ENCODE measurements at places on chromosomes 16 and 17.

DNA sequence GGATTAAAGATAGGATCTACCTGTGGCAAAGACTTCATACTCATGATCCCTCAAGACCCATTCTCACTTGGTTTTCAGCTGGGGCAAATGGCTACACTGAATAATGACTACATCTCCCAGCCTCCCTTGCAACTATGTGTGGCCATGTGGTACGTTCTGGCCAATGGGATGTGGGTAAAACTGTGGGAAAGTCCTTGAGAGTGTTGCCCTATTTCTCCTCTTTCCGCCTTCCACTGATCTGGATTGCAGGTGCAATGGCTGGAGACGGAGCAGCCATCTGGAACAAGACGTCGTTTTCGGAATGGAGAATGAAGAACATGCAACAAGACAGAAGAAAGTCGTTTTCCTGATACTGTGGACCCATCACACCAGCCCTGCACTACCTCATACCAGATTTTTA lies 48.5 kb downstream of the HAPSTR1 start:
- no peak for DNase-seq

DNA sequence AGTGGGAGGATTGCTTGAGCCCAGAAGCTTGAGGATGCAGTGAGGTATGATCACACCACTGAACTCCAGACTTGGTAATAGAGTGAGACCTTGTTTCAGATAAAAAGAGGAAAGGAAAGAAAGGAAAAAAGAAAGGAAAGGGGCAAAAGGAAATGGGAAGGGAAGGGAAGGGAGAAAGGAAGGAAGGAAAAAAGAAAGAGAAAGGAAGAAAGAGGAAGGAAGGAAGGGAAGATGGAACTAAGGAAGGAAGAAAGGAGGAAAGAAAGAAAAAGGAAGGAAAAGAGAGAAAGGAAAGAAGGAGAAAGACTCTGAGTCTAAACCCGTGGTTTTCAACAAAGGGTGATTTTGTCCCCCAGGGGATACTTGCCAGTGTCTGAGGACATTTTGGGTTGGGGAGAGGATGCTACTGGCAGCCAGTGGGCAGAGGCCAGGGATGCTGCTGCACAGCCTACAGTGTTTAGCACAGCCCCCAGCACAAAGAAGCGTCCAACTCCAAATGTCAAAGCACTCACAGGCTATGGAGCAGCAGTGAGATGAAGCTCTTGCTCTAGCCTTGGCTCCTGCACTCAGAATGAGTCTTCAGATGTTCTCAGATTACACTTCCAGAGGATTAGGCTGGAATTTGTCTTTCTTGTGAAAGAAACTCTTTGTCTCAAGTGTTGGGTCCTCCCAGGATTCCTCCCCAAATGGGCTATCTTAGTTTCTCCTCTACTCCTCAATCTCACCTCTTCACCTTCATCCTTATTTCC lies 64.2 kb downstream of the BMERB1 start:
- no peak for DNase-seq

DNA sequence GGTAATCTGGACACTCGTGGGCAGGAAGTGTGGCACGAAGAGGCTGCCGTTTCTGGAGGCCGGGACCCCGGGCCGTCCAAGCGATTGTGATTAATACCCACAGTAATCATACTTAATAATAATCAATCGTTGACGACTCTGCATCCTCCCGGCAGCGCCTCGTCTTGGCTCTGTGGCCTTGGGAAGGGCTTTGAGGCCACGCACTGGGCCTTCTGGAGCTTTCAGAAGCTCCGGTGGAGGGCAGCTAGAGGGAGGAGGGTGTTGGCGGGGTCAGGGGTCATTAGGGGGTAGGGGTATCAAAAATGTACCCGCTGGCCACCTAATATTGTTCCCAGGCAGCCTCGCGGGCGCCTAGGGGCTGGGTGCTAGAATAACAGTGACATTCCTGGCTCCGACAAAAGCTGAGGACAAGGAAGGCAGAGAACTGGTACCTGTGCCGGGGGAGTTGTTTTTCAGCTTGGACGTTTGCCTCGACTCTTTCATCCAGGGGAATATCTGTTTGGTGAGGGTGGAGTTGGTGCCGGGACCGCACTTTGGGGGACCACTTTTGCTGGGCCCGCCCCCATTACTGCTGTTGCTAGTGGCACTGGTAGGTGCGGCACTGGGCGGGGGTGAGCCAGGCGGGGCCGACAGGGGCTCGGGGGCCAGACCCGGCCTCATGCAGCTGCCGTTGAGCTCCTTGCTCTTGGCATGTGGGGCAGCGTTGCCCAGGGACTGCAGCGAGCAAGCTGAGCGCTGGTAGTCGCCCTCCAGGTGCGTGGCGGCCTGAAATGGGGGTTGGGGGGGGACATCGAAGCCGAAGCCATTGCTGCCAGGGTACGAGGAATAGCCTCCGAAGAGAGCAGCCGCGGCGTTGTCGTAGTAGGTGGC lies 6.9 kb upstream of the HOXB2 start:
- DNase-seq: no peak

DNA sequence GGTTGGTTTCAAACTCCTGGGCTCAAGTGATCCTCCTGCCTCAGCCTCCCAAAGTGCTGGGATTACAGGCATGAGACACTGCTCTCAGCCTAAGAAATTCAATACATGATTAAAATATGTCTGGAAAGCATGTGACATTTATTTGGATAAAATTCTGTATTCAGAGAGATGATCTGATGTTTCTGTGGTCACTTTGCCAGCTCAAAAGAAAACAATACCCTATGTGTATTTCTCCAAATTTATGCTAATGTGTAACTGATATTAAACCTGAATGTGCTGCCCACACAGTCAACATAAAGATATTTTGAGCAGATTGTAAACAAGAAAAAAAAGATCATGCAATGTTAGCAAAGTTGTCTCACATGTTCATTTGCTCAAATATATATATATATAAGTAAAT lies 16.7 kb downstream of the C17orf67 start:
- DNase-seq: no peak

DNA sequence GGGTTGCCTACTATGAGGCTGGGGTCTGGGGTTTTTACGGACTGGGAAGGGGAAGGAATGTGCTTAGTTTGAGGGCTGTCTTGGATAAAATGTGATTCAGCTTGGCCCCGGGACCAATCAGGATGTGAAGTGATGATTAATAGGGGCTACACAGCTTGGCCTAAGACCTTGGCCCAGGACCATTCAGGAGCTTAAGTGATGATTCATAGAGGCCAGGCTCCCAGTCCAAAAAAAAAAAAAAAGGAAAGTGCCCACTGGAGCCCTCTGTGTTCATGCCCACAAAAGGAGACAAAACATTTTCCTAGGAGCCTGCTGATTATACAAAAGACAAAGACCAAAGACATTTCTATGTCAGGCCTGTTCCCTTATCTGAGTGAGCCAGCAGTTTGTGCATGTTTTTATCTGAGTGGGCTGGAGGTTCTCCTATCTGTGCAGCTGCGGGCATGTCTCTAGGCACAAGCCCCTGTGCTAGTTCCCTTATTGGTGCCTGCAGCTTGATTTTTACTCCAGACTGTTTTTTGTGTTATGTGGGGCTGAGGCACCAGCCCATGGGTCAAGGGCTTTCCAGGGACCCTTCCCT lies 898.2 kb upstream of the GOT2 start:
- peak; percentile 9 for DNase-seq

DNA sequence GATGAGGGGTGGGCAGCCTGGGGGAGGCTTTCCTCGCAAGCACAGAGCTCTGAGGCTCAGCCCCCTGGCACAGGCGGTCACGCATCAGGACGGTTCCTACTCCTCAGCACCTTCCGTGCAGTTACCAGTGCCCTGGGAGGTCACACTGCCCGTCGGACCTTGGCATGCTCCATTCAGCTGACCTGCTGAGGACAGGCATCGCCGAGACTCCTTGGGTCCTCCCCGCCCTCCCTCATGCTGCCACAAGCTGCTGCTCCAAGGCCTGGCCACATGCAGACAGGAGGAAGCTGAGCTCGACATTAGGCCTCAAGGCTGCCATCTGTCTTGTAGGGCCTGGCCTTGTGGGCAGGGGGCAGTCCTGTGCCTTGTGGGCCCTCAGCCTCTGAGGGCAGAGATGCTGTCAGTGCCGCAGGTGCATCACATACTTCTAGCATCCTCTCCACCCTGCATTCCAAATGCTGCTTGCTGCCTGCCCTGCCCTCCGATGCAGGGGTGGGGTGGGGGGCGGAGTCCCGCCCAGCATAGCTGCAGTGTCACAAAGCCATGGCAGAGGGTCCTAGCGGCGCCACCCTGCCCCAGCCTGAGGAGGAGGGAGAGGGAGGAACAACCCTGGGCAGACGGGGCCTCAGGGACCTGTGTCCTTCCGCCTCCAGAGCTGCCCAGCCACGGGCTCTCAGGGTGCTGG lies 9.3 kb downstream of the C16orf90 start:
- DNase-seq: no peak

DNA sequence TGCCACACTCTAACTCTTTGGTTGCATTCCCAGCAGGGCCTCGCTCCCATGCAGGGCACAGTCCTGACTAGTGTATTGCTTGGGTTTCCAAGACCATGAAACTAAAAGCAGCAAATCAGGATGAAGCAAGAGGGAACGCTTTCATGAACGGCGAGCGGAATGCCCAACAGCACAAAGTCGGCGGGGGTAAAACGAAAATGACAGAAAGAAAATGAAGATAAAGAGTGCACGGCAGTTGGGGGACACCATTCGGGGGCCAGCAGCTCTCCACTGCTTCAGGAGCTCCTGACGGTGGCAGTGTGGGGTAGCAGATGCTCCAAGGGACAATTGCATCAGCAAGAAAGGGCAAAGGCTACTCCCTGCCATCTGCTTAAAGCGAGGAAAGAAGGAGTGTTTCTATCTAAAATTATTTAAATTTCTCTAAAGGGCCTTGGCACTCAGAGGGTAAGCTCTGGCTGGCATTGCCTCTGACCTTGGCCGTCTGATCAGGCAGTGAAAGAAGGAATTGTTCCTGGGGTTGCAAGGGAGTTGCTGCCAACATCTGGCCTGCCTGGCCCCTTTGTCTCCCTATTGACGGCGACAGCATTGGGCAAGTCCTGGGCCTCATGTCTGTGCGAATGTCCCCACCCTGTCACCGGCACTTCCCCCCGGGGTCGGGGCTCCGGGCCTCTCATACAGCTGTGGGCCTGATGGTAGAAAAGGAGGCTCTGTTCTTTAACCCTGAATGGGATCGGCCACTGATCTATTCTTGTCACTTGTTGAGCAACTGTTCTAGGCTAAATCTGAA lies 138.2 kb downstream of the CMIP start:
- peak; percentile 41 for DNase-seq

- no peak for DNase-seq
Measured at GRCh38 chr17:8273884-8274444, 14.5 kb upstream of the RANGRF start.

DNA sequence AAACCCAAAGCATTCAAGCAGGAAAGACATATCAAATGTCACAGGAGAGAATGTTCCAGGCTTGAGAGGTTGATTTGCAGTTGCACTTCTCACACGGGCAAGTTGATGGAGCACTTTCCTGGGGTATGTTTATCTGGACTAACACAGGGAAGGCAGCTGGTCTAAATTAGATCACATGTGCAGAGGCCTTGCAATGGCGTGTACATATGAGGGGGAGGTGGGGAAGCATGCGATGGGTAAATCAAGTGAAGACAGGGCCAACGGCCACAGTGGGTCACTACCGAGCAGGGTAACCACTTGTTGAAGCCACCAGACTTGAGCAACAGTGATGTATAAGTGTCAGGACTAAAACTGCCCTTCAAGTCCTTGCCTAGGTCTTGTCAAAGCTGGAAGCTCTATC lies 156.6 kb upstream of the MAF start:
- no peak for DNase-seq

DNA sequence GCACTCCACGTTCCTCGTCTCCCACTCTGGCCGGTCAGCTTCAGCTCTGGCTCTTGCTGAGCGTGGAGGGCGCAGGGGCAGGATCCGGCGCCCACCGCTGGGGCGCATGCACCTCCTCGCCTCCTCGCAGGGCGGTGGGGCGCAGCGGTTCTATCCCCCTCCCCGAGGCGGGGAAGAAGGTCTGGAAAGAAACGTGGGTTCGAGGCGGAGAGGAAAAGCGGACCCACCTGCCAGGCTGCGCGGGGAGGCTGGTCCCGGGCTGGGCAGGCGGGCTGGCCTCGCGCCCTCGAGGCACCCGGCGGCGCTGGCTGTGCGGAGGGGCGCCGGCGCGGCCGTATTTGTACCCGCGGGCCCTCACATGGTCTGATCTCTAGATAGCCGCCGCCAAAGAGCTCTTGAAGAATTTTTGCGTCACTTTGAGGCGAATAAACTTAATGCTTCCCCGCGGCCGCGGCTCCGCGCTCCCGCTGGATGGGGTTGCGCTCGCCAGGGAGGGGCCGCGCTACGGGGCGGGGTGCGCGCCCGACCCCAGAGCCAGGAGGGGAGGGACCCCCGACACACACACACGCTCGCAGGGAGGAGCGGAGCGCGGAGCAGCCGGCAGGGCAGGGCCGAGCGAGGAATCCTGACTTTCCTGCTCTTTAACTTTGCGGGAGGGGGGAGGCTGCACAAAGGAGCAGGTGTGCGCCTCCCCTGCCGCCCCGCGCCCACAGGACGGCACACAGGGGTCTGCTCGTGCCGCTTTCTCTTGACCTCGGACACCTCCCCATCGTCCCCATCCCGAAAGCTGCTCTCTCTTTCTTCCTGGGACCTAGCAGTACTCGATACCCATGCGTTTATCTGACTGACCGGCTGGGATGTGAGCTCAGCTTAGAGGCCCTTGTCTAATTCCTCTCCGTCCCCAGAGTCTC lies at the start of gene SLC6A4:
Gene SLC6A4 (minus strand): TSS at position 312 of the 911 bp plus-strand sequence. CDS start 13,739 bp downstream, outside the sequence.
- DNase-seq: peak; percentile 49

- no peak for DNase-seq
Measured at GRCh38 chr16:31348579-31348978, 6.4 kb upstream of the ITGAX start.

DNA sequence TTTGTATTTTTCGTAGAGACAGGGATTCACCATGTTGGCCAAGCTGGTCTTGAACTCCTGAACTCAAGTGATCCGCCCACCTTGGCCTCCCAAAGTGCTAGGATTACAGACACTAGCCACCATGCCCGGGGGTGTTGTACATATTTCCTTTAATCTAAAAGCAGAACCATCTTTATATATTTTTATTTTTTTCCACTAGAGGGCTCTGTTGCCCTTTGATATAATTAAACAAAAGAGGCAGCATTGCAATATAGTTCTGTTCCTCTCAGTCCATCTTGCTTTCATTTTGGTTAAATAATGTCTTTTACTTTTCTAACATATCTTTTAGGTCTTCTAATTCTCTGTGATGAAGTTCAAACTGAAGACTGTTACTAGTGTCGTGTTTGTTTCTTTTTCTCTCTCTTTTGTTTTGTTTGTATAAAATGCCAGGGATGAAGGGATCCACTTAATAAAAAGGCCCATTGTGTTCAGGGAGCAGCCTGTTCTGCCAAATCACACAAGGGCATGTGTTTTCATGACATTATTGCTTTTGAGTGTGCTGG lies 23.4 kb downstream of the WWOX start:
- peak; percentile 34 for DNase-seq

- no peak for DNase-seq
Measured at GRCh38 chr16:81700071-81700779, 78.9 kb upstream of the PLCG2 start.

DNA sequence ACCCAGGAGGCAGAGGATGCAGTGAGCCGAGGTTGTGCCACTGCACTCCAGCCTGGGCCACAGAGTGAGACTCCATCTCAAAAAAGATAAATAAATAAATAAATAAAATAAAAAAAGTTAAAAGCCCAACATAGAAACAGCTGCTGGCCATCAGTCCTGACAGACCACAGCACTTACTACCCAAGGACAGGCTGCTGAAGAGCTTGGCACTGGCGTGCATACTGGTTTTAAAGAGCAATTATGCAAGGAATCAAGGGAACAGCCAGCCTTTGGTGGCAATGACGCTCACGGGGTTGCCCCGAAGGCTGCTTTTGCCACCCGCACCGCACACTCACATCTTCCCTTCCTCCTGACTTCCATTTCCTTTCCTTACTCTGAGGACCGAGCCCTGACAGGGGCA lies 4.2 kb downstream of the PLD6 start:
- peak; percentile 60 for DNase-seq

GRCh38 chr17:43125967-43126910 lies 1.1 kb upstream of the BRCA1 start:
- DNase-seq: no peak

GRCh38 chr16:88803264-88803987 lies at the start of gene CDT1:
CDT1 (plus strand) TSS chr16:88803789; CDS start chr16:88803832, 43 bp downstream.
- peak; percentile 100 for DNase-seq

All from hepatic stellate cell (primary cell).